NCI-H526 (cell line): ENCODE measurements at places on chromosomes 1 and 21.
A peak's percentile ranks its signal among the peaks of the same experiment; 100 is the strongest.

DNA sequence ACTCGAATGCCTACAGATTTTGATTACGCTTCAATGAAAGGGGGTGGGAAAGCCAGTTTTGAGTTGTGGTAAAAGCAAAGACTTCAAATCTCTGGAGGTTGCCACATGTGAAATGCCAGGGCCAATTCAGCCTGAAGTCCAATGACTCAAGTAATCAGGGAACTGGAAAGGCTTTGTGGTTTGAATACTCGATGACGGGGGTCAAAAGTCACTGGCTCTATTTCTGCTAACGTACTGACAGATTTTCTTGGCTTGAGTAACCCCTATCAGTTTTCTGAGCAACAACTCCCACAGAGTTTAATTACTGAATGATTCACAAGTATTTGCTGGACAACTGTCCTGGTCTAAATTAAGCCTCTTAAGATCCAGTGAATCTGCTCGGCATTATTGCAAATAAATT lies 152.2 kb downstream of the SIPA1L2 start:
- no peak for DNase-seq

DNA sequence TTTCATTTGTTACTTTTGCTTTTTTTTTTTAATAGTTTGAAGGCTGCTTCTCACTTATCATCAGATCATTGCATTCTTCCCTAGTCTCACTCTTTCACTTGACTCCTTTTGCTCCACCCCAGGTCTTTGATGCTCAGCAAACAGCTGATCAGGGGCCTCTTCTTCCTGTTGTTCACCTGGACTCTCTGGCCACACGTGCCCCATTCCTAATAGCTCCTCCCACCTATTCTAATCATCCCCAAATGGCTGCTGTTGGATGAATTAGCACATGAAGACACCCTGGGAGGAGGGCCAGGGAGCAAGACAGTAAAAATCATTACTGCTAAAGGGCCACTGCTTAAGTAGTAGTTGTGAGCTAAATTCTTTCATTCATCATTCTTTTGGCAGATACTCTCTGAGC lies 119.5 kb downstream of the MAB21L3 start:
- peak; percentile 46 for DNase-seq

DNA sequence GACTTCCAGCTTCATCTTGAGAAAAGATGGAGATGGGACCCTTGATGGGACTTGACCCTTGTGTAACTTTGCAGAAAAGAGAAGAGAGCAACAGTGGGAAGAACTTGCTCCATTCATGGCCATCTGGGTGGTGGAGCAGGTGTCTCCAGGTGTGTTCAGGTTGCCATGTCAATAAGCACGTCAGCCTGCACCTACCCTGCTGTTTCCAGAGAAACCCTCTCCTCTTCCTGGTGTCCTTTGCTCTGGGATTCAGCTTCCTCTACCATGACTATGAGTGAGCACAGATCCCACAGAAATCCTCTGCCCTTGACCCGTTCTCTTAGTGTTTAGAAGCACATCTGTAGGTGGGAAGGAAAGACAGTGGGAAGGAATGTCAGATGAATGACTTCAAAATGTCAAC lies 21.8 kb upstream of the OTUD3 start:
- no peak for DNase-seq

- DNase-seq = no peak
These were observed 116.7 kb downstream of the RHOU start for GRCh38 chr1:228852024-228852423.

DNA sequence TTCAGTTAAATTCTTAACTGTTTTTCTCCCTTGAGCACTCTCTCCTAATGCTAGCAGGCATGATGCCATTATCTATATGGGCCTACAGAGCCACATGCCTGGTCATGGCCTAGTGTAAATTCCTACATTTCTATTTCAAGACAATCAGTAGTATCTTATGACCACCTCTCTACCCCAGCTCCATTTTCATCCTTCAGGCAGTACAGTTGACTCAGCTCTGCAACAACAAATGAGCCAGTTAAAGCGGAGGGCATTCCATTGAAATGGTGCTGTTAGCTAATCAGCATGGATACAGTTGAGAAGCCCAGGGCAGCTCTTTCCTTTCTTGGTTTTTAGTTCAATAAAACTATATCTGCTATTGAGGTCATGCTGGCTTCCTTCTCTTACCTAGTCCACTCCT lies 150.0 kb downstream of the PPP1R12B start:
- DNase-seq = no peak

- peak; percentile 74 for DNase-seq
These were observed 130.2 kb downstream of the TPR start for GRCh38 chr1:186244825-186245224.

DNA sequence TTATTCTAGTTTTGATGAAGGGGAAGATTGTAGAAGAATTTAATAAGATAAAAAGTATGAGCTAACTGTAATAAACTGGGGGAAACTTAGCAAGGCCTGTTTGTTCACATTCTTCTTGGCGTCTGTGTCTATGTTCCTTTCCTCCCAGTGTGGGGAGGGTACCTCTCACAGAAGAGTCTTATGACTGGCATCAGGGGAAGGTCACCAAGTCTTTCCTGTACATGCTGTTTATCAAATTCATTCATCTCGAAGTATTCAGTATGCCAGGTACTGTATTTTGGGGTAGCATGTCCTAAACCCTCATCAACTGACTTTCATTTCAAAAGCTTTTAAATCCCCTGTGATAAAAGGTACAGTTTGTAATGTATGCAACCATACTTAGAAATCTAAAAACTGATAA lies 78.4 kb downstream of the HS2ST1 start:
- DNase-seq = no peak

GRCh38 chr1:79293611-79294010 lies 287.1 kb upstream of the ADGRL4 start:
- DNase-seq = no peak

DNA sequence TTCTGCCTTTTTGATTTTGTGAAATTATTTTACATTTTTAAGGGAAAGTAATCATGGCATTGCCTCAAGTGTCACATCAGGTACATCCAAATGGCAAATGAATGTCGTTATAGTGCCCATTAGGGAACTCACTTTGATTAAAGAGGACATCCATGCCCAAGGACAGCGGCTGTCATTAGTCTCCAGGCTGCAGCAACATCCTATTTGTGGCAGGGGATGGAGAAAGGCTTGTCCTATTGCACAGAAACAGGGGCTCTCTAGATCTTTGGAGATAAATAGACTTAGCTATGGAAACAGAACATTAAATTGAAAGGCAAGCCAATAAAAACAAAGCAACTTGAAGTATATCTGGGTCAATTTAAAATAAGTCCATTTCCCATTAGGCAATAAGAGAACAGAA lies 439.3 kb downstream of the NEGR1 start:
- no peak for DNase-seq

GRCh38 chr1:44842862-44843655 lies at the start of gene PTCH2:
Gene PTCH2 (minus strand): TSS chr1:44843253. CDS start chr1:44842932, 321 bp downstream.
- peak; percentile 67 for DNase-seq

DNA sequence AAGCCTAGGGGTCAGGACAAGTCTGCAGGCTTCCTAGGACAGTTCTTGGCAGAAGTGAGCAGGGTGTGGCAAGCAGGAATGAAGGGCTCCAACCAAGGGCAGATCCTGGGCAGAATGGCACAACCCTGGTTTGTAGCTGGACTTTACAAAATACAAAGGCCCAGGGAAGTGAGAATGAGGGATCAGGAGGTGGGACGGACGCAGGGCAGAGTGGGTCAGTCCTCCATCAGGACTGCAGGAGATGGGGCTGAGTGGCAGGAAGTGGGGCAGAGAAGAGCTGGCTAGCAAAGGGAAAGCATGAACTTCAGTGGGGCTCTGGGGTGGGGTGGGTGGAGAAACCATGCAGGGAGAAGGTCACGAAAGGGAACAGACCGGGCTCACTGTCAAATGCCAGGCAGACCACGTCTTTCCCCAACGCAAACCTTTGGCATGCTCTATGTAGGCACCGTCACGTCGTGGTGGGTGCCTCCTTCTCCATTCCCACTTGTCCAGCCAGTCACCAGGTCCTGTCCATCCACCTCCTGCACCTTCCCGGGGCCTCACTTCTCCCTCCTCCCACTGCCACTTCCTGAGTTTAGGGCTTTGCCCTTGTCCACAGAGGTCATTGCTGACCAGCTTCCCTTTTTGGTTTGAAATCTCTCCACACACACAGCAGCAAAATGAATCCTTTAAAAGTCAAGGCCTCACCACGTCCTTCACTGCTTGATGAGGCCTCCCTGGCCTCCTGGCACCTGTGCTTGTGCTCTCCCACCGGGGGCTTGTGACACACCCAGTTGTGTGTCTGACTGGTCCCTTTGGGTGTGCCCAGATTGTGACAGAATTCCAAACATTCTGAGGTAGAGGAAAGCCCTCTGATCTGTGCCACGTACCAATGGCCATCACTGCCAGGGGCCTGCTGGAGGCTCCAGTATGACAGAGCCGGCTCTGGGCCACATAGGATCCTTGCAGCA lies 8.7 kb upstream of the CLDN19 start:
- no peak for DNase-seq

GRCh38 chr1:33018112-33018511 lies 18.6 kb downstream of the AK2 start:
- DNase-seq = no peak

DNA sequence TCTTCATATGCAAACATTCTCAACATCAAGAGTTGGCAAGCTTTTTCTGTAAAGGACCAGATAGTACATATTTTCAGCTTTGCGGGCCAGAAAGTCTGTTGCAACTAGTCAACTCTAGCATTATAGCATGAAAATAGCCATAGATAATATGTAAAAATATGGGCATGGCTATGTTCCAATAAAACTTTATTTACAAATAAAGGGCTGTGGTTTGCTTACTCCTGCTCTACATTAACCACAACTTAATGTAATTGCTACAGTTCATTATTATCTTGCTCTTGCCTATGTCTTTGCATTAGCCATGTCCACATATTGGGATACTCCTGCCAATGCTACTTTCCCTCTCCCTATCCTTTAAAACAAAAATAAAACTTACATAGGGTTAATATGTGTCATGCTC lies 24.5 kb upstream of the CTSK start:
- DNase-seq = no peak
